A549 treated with Mapracorat at 1 μM for 4 hours (cell line): ENCODE measurements at places on chromosomes 7 and 10. TPM values are rescaled to one million over a fixed set of nuclear protein-coding genes. Genes with fewer than 3 reads are reported as not detected.

The MSMB gene
- 0.63 TPM in 1 of 5 replicates, not detected in the others for total RNA-seq

The GIMAP2 gene
- not detected in 5 replicates for total RNA-seq

The HOXA13 gene
- 1.7 to 2.2 TPM (median 2.1 TPM) in 5 replicates for total RNA-seq

The RARRES2 gene
- total RNA-seq: not detected in 5 replicates

The SFTPA2 gene
- not detected in 5 replicates for total RNA-seq

The BTRC gene
- 7.6 to 13.2 TPM (median 8.4 TPM) in 5 replicates for total RNA-seq

The RNF32 gene
- 1.1 to 2.1 TPM (median 1.9 TPM) in 5 replicates for total RNA-seq

The GCK gene
- total RNA-seq: not detected in 5 replicates

The POT1 gene
- total RNA-seq: 11.1 to 16.6 TPM (median 13.0 TPM) in 5 replicates

The SYT15B gene
- total RNA-seq: 2.1 to 4.1 TPM (median 3.2 TPM) in 5 replicates

The TACC2 gene
- total RNA-seq: 74.2 to 86.6 TPM (median 79.2 TPM) in 5 replicates

The KIAA1217 gene
- total RNA-seq: 1.6 to 2.5 TPM (median 1.7 TPM) in 5 replicates

The ENO4 gene
- 0.06 to 0.46 TPM (median 0.26 TPM) in 5 replicates for total RNA-seq
